ENCODE measurements at places on chromosomes 16 and 17.

DNA sequence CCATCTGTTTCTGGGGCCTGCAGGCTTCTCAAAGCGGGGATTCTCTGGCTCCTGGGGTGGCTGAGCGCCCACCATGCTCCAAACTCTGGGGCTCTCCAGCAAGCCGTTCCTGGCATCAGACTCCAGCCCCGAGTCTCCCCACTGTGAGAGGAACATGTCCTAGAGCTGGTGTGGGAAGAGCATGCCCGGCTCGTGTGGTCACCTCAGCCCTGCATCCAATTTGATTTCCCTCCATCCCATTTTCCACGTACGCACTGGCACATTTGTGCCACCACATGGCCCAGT lies 23.2 kb upstream of the KCNJ12 start:
- DNase-seq, result no peak

GRCh38 chr17:64202683-64203344 lies 60.2 kb downstream of the TEX2 start:
- DNase-seq, result peak; percentile 37

DNA sequence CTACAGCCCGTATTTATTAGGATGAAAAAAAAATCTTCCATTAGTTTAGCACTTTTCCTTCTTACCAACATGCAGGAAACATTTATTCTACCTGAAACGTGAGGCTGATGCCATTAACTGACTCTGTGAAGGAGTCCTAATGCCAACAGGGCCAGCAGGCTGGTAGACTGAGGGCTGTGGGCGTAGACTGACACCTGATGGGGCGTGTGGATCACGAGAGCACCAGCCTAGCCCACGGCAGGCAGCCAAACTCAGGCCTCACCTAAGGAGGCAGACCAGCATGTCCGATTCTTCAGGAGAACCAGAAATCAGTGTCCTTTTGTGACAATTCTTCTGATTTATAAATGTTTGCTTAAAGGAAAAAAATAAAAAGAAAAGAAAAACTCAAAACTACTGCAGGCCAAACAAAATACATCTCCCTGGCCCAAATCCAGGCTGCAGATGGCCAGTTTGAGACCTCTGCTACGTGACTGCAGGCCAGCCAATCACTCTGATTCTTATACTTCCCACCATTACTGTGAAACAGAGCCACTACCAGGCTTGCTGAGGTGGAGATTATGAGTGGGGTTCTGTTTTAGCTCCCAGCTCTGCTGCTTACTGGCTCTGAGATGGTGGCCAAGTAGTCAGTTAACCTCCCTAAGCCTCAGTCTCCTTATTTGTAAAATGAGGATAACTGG lies 66.5 kb downstream of the GNAO1 start:
- DNase-seq, result no peak

DNA sequence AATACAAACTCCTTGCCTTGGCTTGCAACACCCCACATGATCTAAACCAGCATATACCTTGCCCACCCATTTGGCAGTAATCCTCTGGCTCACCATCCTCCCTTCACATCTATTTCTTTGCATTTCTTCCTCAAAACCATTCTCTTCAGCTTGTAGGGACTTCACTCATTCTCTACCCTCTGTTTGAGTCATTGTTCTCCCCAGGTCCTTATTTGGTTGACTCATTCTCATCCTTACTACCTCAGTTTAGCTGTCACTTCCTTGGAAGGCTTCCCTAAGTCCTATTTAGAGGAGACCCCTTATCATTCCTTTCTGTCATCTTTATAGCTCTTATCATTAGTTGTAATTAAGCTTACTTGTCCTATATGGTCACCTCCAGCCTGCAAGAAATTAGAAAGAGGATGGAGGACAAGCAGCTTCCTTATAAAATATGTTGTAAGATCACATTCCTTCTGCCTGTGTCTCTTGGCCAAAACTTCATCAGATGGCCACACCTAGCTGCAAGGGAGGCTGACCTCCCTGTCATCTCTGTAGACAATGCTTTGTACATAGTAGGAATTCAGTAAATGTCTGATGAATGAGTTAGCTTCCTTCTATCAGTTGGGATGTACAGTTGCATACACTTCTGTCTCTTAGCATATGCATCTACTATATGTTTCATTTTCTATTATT lies 1.7 kb downstream of the TTC19 start:
- no peak for DNase-seq

GRCh38 chr17:73609758-73610157 lies 34.5 kb downstream of the SDK2 start:
- DNase-seq, result no peak

DNA sequence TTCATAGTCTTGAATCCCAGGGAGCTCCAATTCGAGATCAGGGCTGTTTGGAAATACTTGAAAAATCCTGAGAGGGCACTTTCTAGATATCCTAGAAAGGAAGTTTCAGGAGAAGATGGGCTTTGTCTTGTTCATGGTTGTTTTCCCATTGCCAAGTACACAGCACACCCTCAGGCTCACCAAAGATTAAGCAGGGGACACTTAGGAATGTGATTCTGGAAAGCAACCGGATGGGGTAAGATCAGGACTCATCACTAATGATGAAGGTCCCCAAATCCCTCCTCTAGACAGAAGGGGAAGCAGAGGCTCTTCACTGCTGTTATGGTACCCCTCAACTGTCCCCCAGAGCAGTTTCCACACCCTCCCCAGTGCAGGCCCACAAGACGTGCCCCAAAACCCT lies 40.7 kb downstream of the VAC14 start:
- no peak for DNase-seq

- no peak for DNase-seq
Observed at GRCh38 chr17:74201250-74201649, 2.2 kb upstream of the RPL38 start.

Data from inflammatory macrophage treated with lipopolysaccharide for 1 hour (primary cell).